Fibroblast of lung (primary cell): ENCODE measurements at places on chromosomes 7 and 10. TPM values are rescaled to one million over a fixed set of nuclear protein-coding genes. Genes with fewer than 3 reads are reported as not detected.
A peak's percentile ranks its signal among the peaks of the same experiment; 100 is the strongest.

DNA sequence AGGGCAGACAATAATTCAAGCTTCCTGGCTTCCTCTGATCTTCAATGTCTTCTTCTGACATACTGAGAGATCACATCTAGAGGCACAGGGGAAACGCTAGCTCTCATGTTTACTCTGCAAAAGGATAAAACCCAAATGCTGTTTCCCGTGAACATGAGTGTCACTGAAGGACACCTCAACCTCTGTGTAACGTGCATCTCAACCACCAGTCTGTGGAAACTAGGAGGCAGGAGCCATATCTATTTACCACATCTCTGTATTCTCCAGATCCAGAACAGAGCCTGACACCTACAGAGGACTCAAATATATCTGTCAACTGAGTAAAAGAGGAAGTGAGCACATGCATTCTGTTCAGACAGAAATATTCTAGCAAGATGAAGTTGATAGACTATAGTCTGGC lies 140.3 kb upstream of the TARP start:
- no peaks in the 10 kb centered on the region for H3K36me3 ChIP-seq
- H3K27me3 ChIP-seq, result no peaks in the 10 kb centered on the region
- H3K4me3 ChIP-seq, result no peak overlapping the region
- no peaks in the 10 kb centered on the region for H3K4me1 ChIP-seq

GRCh38 chr10:15259136-15259535 lies 90.6 kb upstream of the NMT2 start:
- H3K4me1 ChIP-seq, result no peaks in the 10 kb centered on the region
- no peak overlapping the region for H3K4me3 ChIP-seq
- H3K27ac ChIP-seq, result no peak overlapping the region
- no peaks in the 10 kb centered on the region for H3K27me3 ChIP-seq

- no peak overlapping the region for H3K4me3 ChIP-seq
- no peaks in the 10 kb centered on the region for H3K36me3 ChIP-seq
- H3K27me3 ChIP-seq, result no peaks in the 10 kb centered on the region
- H3K4me1 ChIP-seq, result no peaks in the 10 kb centered on the region
- DNase-seq, result no peak
- H3K27ac ChIP-seq, result no peak overlapping the region
Measured at GRCh38 chr7:108648989-108649388, 79.3 kb downstream of the DNAJB9 start.

DNA sequence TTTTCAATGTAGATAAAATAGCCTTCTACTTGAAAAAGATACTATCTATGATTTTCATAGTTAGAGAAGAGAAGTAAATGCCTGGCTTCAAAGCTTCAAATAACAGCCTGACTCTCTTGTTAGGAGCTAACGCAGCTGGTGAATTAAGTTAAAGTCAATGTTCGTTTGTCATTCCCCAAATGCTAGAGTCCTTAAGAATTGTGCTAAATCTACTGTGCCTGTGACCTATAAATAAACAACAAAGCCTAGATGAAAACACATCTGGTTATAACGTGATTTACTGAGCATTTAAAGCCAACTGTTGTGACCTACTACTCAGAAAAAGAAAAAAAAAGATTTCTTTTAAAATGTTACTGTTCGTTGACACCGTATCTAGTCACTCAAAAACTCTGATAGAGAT lies 134.7 kb downstream of the POLR1F start:
- no peaks in the 10 kb centered on the region for H3K36me3 ChIP-seq
- H3K4me3 ChIP-seq, result no peak overlapping the region
- DNase-seq, result no peak
- no peaks in the 10 kb centered on the region for H3K27me3 ChIP-seq
- H3K27ac ChIP-seq, result no peak overlapping the region

DNA sequence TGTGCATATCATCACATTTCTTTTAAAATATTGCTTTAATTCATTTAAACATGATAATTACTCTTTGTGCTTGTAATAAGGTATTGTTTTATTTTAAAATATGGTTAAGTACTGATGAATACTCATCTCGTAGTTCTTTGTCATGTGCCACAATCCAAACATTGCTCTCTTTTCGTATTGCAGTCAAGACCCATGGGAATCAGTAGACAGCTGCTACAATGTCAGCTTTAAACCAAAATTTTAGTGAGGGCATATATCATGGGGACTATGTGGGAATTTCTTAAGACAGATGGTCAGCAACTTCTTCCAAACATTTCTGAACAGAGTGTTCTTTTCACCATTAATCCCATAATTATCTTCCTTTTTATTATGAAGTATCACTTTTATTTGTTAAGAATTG lies 77.2 kb upstream of the FZD1 start:
- H3K27me3 ChIP-seq, result no peaks in the 10 kb centered on the region
- peaks cover 9% of the 10 kb centered on the region for H3K4me1 ChIP-seq
- H3K27ac ChIP-seq, result no peak overlapping the region
- H3K4me3 ChIP-seq, result no peak overlapping the region
- DNase-seq, result no peak

- DNase-seq, result no peak
- H3K36me3 ChIP-seq, result no peaks in the 10 kb centered on the region
- H3K27ac ChIP-seq, result no peak overlapping the region
- no peak overlapping the region for H3K4me3 ChIP-seq
- no peaks in the 10 kb centered on the region for H3K27me3 ChIP-seq
- H3K4me1 ChIP-seq, result peaks cover 14% of the 10 kb centered on the region
Measured at GRCh38 chr7:94179466-94179865, 175.3 kb upstream of the BET1 start.

DNA sequence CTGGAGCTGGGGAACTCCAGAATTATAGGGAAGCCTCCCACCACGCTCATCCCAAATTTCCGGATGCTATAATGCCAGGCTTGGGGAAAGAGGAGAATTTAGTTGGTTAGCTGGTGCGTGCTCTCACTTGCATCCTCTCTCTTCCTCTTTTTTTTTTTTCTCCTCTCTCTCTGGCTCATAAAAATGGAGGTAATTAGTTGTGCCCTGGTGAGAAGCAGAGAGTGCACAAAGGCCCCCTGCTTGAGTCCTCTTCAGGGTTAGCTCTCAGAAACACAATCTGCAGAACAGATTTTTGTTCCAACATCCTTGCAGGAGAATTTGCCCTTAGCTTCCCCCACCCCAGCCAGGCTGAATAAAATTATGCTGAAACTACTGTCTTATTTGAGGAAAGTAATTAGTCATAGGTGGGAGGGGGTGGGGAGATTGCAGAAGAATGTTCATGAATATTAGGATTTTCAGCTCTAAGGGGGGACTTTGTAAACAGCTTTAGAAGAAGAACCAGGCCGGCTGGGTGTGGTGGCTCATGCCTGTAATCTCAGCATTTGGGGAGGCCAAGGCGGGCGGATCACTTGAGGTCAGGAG lies 7.6 kb downstream of the SERPINE1 start:
- peaks cover 33% of the 10 kb centered on the region for H3K36me3 ChIP-seq
- peak overlapping the region; percentile 33 for H3K27ac ChIP-seq
- H3K27me3 ChIP-seq, result no peaks in the 10 kb centered on the region

- H3K27me3 ChIP-seq, result no peaks in the 10 kb centered on the region
- H3K27ac ChIP-seq, result no peak overlapping the region
- DNase-seq, result no peak
Measured at GRCh38 chr7:55903985-55904759, 16.9 kb downstream of the ZNF713 start.

DNA sequence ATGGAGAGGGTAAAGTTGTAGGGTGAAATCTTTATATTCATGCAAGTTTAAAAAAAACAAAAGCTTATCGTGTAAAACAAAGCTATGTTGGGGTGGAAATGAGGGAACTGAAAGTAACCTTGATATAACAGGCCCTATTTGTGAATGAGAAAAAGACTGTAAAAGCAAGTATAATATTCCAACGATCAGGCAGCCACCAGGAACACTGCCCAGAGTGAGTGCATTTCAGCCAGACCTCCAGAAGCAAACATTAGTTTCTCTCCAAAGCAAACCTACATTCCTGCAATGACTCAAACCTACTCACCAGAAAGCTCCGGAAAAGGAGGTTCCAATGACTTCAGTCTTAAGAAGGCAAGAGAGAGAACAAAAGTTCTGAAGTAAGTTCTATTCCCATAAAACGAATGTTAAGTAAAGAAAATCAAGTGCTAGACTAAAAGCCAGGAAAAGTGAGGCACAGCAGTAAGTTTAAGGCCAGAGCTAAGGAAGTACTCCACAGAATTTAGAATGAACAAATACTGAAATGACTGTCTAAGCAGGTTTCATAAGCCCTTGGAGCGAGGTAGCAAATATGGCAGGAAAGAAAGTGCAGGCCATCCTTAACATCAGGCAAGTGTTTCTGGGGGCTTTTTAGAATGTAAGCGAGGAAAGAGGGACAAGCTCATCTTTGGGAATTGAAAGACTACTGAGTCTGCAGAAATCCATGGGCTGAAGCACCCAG lies 493.1 kb downstream of the XPNPEP1 start:
- H3K27ac ChIP-seq, result no peak overlapping the region
- H3K4me3 ChIP-seq, result no peak overlapping the region
- no peaks in the 10 kb centered on the region for H3K4me1 ChIP-seq
- H3K36me3 ChIP-seq, result no peaks in the 10 kb centered on the region
- peak; percentile 47 for DNase-seq

The GPR15LG gene
- total RNA-seq, result not detected in 2 replicates

The RNF133 gene
- 0.26 and 0.50 TPM in 2 replicates for total RNA-seq

The LRRC17 gene
- 12.6 and 30.8 TPM in 2 replicates for total RNA-seq

The PAPOLB gene
- total RNA-seq, result under 0.01 TPM in 2 replicates

The TDRD1 gene
- total RNA-seq, result 0.26 TPM in 1 of 2 replicates, not detected in the other
